Lower leg skin (tissue), 4 donors: ENCODE measurements at places on chromosomes 6 and 20. TPM values are rescaled to one million over a fixed set of nuclear protein-coding genes. Genes with fewer than 3 reads are reported as not detected.

DNA sequence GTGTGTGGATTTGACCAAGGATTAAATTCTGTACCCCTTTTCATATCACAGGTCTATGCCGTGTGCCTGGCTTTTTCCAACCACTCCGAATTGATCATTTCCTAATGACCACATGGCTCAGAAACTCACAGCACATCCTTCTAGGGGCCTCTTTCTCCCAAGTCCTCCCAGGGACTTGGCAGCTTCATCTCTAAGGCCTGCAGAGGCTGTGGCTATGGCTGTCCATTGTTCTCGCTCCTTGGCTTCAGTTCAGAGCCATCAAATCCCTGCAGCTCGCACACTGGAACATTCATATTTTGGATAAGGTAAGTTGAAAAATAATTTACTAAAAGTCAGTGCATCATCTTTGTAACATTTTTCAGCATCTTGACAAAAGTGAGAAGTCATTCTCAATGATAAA lies 497.2 kb upstream of the CDH4 start:
- no peak for DNase-seq

DNA sequence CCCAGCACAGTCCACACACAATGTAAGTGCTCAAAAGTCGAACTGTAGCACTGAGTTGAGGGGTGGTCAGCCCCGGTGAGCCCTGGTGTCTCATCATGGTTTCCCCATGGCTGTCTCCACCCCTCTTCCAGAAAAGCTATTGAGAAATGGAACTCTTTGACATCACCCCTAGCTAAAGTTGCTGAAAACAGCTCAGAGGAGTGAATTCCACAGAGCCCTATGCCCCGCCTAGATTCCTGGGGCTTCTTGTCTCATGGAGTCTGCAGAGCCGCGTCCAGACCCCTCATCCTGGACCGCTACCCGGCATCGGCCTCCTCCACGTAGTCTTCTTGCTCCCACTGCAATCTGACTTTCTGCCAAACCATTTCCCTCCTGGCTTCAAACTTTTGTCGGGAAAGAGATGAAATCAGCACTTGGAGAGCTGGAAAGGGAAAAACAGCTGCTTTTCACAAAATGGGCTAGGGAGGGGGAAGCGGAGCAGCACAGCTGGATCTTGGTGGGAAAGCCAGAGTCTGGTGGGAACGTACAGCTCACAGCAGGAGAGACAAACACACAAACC lies 132.2 kb downstream of the SNX5 start:
- peak; percentile 66 for DNase-seq

DNA sequence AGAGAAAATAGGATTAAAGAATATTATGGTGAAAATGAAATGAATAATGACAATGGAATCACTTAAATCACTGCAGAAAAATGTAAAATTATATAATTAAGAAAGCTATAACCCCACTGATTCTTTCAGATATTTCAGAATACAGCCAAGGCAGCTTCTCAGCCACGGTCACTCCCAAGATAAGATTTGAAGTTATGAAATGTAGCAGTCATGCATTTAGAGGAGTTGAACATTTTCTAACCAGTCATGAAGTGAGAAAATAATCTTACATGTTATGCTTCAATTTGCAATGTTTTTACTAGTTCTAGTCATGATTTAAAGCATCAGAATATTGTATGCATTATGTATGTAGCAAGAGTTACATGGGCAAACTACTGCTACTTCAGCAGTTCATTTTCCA lies 13.3 kb upstream of the PLCB1 start:
- no peak for DNase-seq

The ANKEF1 gene
- 4.6 TPM for total RNA-seq
